Mesenteric fat pad (tissue), 1 donor: ENCODE measurements at places on chromosomes 16 and 17.

DNA sequence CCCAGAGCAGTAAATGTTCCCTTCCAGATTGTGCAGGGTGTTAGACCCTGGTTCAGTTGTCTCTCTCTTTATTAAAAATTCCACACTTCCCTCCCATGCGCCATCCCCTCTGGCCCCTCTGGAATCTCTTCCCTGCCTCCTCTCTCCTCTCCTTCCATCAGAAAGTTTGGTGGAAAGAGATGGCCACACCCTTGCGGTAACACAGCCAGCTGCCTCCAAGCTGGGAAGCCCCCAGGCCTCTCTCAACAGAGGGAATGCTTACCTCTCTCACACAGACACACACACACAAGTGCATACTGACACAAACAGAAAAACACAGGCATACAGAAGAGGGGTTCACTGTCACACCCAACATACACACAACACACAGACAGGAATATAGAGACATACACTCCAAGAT, 220.5 kb downstream of the C16orf78 start:
- peak; percentile 12 for DNase-seq

DNA sequence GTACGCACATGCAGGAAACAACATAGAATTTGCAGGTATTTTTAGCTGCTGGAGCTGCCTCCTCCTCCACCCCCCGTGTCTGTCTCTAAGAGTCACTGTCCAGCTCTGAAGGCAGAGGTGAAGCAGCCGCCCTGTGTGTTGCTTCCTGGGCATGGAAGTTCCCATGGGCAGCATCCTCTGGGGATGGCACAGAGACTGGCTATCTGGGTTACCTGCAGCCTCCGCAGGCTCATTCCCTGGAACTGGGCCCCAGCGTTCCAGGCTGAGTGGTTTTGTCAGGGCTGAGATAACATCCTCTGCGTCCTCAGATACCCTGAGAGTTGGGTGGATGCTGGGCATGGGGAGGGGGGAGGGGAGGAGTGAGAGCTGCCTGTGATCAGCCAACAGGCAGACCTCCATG, 41.5 kb upstream of the MRTFB start:
- DNase-seq, result no peak

GRCh38 chr17:81741594-81742452, 29.7 kb downstream of the SLC25A10 start:
- DNase-seq, result no peak

- DNase-seq, result no peak
These were observed 46.5 kb downstream of the TEX2 start for GRCh38 chr17:64216338-64217248.

DNA sequence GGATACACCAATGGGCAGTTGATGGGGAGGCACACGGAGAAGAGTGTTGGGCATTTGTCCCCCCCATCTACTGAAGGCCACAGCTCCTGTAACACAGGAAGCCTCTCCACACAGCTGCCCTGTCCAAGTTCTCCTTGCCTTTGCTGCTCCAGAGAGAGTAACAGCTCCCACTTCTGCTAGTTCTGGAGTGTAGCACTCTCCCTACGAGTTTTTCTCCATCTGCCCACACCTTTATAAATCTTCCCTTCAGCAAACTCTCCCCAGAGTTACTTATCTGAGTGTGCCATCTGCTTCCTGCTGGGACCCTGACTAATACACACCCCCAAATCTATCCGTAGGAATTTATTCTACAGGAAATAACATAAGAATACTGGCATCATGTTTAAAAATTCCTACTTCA, 42.6 kb upstream of the ERN1 start:
- DNase-seq, result no peak
